ENCODE measurements at places on chromosomes 1 and 21.

- DNase-seq: no peak
Observed at GRCh38 chr1:84247425-84248220, 53.9 kb upstream of the SAMD13 start.

DNA sequence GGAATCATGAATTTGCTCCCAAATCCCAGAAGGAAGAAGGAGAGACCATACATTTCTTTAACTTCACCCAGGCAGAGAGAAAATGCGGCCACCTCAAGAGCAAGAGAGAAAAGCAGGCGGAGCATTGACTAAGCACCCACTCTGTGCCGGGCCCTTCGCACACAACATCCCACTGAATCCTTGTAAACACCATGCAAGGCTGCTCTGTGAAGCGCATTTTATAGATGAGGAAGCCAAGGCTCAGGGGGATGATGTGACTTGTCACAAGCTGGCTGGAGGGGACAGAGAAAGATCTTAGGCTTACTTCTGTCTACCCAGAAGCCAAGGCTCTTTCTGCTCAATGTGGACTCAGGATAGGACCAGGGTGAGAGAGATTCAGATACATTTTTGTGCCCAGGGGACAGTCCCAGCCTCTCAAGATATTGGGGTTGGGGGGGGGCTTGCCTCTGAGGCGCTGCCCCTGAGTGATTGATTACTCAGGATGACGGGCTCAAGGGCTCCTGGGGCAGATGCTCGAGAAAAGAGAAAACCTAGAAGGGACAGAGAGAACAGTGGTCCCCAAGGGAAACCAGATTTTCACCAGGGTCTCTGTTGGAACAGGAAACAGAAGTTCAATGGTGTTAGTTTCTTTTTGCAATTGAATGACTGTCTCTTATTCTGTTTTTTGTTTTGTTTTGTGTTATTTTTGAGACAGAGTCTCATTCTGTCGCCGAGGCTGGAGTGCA is 19.5 kb downstream of the PADI2 start:
- DNase-seq: no peak

DNA sequence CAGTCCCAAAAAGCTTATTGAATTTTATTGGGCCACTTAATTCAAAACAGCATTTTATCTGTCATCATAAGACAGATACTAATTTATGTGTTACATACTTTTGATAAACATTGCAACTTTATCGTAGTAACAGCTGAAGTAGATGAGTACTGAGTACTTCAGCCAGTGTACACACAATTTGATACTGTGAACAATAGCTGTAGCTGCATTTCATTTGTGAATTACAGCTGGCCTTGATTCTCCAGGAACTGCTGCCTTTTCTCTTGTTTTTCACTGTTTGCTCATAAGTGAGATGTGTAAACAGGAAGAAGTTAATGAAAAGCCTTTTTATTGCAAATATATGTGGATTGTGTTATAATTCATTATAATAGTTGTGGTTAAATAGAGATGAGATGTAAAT is 10.2 kb downstream of the UAP1 start:
- DNase-seq: no peak

- no peak for DNase-seq
Observed at GRCh38 chr1:119617751-119618691, 30.0 kb downstream of the ZNF697 start.

GRCh38 chr1:183966487-183966886 is 71.0 kb downstream of the COLGALT2 start:
- no peak for DNase-seq

Measured in activated T-cell treated with anti-CD3 and anti-CD28 coated beads for 24 hours (primary cell).